ENCODE measurements at places on chromosomes 1 and 21.

DNA sequence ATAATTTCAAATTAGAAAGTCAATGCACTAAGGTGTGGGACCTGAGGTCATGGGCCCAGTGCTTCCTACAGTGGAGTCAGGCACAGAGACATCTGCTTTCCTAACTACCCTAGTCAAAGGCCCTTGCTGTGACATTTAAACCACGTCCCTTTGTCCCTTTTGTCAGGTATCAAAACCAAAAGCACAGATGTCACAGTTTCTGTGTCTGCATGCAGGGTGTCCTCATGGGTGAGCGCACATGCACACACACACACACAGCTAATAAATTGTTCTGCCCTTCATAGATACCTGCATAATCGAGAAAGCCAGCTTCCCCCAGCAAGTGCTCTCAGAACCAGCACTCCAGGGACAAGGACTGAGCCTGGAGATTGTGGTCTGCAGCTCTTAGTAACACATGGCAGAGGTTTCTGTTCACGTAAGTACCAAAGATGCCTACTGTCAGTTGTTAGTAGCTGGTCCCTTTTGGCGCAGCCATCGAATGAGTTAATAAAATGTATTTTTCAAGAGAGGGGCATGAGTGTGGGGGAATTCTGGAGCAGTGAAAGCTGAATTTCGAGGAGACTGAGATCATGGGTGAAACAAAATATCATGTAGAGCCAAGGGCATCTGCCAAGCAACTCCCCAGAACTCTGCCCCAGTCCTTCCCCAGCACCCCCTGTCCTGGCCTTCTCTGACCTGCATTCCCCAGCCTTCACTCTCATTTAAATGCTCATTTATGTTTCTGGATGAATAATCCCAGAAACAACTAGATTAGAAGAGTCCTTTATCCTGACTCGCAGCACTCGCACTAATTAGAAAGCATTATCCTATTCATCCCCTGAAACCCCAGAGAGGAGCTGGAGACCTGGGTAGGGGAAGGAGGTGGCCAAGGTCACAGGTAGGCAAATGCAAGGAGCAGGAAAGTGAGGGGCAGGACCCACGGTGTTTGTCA, 25.5 kb downstream of the TNR start:
- DNase-seq: no peak

DNA sequence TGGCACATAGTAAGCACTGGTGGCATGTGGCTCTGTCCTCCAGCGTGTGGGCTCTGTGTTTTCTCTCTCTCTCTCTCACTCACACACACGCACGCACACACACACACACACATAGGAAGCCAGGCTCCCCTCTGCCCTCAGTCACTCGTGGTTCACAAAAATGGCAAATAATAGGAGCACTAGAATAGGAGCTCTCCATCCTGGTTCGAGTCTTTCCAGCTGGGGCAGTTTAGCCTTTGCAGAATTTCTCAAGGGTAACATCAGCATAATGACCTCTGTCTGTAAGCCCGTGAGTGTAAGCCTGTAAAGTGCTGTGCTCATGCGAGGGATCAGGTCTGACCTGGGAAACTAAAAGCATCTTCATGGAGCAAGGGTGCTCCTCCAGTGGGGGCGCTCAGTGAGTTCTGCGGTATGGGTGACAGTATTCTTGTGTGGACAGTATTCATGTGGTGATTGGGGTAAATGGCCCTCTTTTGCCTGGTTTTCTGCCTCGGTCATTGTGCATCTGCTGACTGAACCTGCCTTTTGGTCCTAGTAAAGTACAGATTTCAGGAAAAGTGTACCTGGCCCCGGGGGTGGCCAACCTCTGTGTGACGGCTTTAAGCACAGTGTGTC, 842 bp upstream of the ZC3H12A start:
- DNase-seq: no peak

- no peak for DNase-seq
These were observed 83.5 kb upstream of the GADD45A start for GRCh38 chr1:67601539-67601938.

DNA sequence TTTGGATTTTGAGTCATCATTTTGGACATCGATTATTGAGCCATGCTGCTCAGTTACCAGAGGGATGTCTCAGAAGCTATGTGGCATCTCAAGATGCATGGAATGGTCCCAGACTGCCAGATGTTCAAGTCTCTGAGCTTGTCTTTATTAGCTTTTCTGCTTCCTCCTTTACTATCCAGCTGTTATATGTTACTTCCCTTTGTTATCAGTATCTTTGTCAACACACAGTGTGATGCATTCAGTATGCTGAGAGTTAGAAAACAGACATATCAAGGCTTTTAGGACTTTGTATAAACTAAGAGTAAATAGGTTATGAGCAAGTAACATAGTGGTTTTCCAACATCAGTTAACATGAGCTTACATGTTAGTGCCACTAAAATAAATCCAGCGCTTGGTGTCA, 474.5 kb downstream of the DSCAM start:
- peak; percentile 47 for DNase-seq

- peak; percentile 90 for DNase-seq
These were observed at the start of gene LRRC8D for GRCh38 chr1:89820422-89821321. TSS of gene LRRC8D (plus strand) at chr1:89821032. CDS start at chr1:89933069, 112,037 bp downstream.

DNA sequence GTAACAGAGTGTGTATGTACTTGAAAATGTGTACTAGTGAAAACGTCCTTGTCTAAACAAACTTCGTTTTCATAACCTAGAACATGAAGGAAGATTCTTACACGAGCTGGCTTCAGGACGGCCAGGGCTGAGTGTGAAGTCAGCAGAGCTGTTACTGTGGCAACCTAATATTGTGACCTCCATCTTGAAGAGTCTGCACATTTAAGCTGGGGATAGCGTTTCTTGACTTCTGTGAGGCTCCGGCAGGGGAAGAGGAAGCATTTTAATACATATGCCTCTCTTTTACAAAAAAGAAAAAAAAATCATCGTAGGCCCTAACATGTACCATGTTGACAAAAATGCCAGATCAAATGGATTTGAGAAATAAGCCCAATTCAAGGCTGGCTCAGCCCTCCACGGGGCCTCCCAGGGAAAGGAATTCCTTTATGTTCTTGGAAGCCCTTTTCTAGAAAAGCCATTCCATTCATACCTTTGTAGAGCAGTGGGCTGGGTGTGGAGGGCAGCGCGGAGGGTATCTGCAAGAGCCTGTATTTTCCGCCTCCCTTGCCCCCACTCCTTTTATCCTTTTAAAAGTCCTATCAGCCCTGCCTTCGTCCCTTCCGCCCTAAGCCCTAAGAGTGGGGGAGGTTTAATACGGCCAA, 51.1 kb downstream of the SIM2 start:
- DNase-seq: no peak

Data from renal pelvis (tissue), 12 donors.